T-helper 1 cell (primary cell): ENCODE measurements at places on chromosomes 16 and 17.
A peak's percentile ranks its signal among the peaks of the same experiment; 100 is the strongest.

DNA sequence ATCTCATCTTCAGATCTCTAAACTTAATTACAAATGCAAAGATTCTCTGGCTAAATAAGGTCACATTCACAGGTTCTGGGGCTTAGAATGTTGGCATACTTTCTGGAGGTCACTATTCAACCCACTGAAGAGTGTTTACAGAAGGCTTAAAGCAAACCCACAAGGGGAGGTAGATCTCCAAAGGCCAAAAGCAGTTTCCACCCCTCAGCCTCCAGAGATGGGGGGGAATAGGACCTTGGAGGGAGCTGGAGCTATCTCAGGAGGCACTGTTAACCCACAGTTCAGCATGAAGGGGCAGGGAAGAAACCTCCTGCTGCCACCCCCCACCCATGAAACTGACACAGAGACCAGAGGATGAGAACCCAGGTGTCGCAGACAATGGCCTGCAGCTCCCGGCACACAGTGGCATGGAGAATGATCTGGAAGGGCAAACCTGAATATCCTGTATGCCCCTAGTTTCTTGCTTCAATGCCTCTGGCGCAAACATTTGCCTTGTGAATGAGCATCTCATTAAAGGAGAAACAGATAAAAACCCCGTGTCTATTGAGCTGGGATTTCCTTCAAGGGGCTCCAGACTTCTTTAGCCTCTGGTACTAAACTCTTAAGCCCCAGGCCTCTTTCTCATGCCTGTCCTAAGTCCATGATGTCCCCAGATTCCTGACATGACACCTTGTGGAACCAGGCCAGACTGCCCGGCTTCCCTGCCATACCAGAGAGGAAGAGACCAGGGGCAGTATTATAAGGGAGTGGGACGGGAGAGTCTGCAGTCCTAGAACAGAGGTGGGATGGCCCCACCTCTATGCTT lies 103.1 kb upstream of the CDH5 start:
- DNase-seq, result no peak

DNA sequence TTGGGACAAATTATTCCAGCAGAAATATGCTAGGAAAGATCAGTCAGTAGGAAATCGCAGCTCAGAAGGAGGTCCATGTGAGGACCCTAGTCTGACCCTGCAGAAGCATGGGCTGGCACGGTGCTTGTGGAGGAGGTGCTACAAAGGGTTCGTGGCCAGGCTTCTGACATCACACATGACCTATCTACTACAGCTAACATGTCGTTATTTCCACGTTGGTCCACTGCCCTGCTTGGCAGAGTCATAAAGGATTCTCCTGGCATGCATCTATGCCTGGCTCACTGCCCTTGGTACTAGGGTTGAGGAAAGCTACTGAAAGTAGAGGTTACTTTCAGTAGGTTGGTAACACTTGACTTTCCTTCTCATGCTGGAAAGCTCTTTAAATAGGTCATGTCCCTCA lies 118.1 kb upstream of the SHISA6 start:
- DNase-seq, result no peak

DNA sequence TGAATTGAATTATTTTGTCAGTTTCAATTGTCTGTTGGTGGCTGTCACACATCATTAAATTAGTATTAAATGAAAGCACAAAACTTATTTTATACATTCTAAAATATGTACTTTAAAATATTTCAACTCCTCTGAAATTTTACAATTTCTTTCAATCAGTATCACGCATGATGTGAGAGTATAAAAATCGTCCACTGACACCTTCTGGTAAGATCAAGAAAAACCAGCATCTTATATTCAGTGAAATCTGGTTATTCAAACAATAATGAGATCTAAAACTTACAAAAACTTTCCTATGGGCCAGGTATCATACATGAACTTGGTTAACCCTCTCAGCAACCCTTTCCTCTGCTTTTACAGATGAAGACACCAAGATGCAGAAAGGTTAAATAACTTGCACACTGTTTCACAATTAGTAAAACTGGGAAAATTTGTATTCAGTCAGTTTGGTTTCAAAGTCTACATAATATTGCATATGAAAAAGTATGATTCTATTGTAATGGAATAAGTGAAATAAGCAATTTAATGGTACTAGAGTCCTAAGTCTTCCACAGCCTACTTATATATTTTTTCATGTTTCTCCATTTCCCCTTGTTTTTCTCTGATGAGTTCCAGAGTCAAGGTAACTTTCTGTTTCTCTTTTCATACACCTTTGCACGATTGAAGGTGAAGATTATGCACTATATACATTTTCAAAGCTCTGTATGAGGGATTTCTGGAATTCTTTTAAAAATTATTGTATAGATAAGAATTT lies 58.7 kb downstream of the EFCAB5 start:
- DNase-seq, result no peak

DNA sequence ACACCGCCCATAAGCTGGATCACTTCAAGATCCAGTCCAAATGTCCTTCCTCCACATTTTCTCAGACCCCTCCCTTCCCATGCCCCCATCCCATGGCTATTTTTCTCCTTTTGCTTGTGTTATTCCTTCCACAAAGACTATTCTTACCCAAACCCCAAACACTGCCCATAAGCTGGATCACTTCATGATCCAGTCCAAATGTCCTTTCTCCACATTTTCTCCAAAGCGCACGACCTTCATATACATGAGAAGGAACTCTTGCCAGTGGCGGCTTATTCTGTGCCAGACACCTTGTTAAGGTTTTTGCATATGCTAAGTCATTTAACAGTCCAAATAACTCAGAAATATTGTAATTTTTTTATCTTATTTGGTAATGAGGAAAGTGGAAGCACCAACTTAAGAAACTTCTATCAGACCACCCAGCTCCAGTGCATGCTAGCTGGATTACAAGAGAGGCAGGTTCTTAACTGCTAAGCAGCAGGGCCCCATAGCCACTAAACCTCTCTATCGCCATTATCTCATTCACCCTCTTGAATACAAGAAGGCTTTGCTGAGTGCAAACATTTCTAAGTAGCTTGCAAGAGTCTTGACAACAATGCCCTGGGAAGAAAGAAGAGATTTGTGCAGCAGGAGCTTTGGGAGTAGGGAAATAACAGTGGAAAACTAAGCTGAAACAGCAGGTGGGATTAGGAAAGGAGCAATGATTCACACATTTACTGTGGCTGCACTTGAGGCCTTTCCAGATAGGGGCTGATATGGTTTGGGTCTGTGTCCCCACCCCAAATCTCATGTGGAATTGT lies 428.2 kb upstream of the MAF start:
- DNase-seq, result no peak

DNA sequence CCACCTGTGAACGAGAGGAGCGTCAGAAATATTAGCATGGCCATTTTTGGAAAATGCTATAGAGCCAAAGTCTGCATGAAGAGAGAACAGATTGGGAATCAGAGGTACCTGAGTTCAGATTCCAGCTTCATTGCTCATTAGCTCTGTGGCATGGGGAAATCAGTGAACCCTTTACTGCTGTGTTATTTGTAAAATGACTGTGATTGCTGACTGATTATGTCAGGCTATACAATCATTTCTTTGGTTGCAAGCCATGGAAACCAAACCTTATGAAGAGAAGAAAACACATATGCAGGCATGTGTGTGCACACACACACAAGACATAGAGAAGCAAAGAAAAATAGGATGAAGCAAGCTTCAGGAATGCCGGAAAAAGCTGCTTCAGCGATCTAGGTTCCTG lies 101.4 kb upstream of the HSBP1 start:
- DNase-seq, result no peak

- DNase-seq, result peak; percentile 49
Measured at GRCh38 chr17:82449883-82450356, 632 bp downstream of the CYBC1 start.

DNA sequence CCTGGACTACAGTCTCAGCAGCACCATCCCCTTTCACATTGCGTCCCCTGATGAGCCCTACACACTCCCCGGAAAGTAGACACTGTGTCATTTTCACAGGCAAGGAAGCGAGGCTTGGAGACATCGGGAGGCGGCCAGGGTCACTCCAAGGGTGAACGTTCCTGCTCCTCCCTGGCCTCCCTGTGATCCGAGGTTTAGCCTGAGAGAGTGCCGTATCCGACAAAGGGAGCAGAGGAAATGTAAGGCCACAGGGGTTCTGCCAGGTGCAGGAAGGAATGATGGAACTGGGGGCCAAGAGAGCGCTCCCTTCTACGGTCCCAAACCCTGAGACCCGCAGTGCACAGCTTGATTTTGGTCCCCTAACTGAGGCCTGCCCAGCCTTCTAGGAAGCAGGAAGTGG lies 8.0 kb upstream of the PIK3R6 start:
- DNase-seq, result no peak

DNA sequence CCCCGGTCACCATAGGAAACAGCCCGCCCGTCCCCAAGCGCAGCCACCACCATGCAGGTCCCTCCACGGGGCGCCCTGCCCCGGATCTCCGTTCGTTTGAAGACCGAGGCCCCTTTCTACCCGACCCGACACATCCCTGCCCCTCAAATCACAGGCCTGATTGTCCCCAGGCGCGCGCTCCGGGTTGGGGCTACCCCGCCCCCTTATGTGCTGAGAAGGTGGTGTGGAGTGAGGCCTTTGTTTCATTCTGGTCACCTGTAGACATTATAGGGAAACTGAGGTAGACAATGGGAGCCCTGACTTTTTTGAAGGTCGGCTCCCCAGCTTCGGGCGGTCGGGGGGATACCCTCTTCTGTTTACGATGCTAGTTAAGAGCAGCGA lies 763 bp upstream of the ACTG1 start:
- DNase-seq, result peak; percentile 45

GRCh38 chr17:73089322-73090317 lies 2.9 kb downstream of the SLC39A11 start:
- no peak for DNase-seq

- DNase-seq, result no peak
Measured at GRCh38 chr16:86693033-86693432, 114.7 kb downstream of the FOXL1 start.

GRCh38 chr17:67491009-67491680 lies 114.1 kb downstream of the PITPNC1 start:
- DNase-seq, result no peak

DNA sequence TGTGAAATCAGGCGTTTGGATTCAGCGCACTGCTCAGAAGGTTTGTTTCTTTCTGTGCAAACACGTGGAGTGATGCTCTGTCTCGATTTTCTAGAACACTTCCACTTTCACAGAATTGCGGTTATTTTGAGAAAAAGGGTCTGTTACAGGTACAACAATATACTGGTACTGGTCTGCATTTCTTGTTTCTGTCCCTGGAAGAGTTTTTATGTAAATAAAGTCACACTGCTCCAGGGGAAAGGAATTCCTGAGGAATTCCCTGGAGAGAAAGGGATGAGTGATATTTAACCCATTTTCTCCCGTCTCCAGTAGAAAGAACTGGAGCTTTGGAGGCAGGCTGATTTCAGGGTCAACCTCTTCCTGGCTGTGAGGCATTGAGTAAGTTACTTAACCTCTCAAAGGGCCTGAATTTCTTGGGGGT lies 16.2 kb upstream of the RMI2 start:
- DNase-seq, result no peak

- peak; percentile 33 for DNase-seq
Measured at GRCh38 chr17:81869221-81870130, 1.7 kb downstream of the ARHGDIA start.

- no peak for DNase-seq
Measured at GRCh38 chr16:88331989-88332920, 50.5 kb upstream of the ZNF469 start.

DNA sequence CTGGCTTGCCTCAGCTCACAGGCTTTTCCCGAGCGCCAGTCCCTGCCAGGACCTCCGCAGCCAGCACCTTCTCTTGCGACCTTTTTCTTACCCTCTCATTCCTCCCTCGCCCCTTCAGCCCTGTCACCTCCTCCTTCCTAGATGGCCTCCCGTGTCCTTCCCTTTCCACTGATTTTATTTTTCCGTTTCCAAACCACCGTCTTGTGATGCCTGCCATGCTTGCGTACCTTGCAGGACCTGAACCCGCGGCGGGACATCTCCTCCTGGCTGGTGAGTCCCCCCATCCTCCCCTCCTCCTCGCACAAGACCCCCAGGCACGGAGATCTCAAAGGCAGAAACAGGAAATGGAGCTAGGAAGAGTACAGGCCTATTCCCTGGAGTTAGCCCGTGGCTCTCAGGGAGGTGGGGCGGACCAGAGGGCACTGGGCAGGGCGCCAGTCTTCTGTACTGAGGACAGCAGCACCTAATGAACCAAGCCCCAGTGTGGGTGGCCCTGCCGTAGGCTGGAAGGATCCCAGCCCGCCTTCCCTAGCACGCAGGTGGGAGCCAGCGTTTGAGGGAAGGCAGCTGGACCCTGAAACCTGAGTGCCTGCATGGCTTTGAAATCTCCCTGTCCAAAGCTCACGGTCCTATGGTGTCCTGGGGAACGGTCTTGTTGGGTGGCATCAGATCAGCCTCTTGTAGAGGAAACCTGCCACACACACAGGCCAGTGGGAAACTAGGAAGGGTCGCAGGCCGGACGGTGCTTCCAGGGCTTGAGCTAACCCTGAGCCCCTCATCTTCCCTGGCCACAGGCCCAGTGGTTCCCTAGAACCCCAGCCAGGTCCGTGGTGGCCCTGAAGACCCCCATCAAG lies 612 bp downstream of the CISD3 start:
- DNase-seq, result no peak

DNA sequence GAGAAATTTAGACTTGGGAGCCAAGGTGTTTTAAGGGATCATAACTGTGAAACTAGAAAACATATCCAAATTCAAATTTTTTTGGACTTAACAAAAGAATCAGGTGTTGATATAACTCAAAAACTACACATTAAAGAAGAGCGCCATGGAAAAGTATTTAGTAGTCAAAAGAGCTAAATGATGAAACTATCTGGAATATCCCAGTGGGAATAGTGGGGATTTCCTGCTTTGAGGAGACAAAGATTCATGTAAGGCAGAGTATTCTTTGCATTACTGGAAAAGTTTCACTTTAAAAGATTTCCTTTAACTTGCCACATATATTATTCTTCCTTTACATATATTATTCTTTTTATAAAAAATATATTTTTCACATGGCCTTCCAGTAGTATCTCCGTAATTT lies 40.3 kb upstream of the VPS4A start:
- DNase-seq, result no peak

DNA sequence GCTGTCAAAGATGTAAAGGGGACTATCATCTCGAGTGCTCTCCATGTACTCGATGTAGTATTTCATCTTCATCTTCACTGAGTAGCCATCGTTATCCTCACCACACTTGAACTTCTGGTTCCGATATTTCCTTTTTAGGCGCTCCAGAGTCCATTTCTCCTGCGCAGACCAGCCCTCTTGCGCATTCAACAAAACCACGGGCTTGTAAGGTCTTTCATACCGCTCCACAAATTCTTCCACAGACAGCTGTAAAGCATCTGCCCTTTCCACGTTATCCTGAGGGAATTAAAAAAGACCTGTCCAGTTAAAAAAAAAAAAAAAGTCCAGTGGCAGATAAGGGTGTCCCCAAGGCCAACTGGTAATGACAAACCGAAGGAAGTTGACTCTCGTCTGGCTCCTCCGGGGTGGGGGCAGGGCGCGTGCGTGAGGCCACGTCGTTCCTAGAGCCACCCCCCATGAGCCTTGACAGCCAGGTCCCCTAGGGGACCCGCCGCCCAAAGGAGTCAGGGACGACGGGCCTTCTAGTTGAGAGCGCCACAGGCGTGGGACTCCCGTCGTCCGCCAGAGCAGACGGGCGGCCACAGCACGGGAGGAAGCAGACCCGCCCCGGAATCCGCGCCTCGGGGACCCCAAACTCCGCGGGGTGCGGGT lies 701 bp downstream of the JMJD6 start:
- DNase-seq, result peak; percentile 48

- DNase-seq, result no peak
Measured at GRCh38 chr16:27918755-27919154, 144.8 kb downstream of the GSG1L start.

GRCh38 chr16:74101379-74102137 lies 195.1 kb upstream of the PSMD7 start:
- DNase-seq, result no peak
